Hematopoietic multipotent progenitor cell treated with erythropoietin and hydrocortisone succinate and interleukin-3 and kit ligand, for 8 days (in vitro differentiated cells): ENCODE measurements at places on chromosomes 4 and X.

- no peak for DNase-seq
Observed at GRCh38 chr4:182404376-182404775, 161.2 kb downstream of the TENM3 start.

DNA sequence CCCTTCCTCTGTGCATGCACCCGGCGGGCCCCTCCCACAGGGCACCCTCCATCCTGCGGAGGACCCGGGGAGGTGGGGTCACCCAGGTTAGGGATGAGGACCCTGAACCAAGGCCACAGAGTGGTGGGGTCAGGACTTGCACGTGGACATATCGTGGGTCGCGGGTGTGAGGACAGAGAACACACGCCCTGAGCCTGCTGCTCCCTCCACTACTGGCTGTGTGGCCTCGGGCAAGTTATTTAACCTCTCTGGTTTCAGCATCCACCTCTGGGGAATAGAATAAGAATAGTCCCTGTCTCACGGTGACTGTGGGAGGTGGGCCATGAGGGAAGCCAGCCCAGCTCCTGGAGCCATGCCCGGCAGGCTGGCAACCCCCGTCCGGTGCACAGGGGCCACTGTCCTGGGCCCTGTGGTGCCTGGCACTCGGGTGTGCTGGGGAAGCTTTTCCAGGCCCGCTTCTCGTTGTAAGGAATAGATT, 5.1 kb downstream of the PSAPL1 start:
- no peak for DNase-seq

DNA sequence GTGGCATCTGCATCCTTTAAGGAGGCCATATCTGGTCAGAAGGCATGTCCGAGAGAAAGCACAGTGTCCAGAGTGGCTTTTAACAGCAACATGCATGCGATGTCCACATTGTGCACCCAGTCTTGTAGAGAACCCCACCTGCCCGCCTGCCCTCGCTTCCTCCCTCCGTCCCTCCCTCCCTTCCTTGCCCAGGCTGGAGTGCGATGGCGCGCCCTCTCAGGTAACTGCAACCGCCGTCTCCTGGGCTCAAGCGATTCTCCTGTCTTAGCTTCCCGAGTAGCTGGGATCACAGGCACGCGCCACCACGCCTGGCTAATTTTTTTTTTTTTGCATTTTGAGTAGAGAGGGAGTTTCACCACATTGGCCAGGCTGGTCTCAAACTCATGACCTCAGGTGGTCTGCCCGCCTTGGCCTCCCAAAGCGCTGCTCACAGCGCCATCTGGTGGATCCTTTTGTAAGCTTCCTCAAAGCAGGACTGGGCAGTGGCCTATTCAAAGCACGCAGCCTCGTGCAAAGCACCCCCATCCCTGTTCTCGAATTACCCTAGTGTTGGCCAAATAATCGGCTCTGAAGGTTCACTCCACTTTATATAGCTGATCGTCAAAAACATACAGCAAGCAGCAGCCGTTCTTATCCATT, 15.0 kb downstream of the BRCC3 start:
- peak; percentile 55 for DNase-seq

GRCh38 chrX:2701600-2701999, 10.5 kb downstream of the CD99 start:
- DNase-seq, result no peak

GRCh38 chrX:49059681-49060085, 884 bp downstream of the CCDC120 start:
- no peak for DNase-seq

GRCh38 chrX:118589227-118589626, 93.6 kb downstream of the DOCK11 start:
- no peak for DNase-seq

DNA sequence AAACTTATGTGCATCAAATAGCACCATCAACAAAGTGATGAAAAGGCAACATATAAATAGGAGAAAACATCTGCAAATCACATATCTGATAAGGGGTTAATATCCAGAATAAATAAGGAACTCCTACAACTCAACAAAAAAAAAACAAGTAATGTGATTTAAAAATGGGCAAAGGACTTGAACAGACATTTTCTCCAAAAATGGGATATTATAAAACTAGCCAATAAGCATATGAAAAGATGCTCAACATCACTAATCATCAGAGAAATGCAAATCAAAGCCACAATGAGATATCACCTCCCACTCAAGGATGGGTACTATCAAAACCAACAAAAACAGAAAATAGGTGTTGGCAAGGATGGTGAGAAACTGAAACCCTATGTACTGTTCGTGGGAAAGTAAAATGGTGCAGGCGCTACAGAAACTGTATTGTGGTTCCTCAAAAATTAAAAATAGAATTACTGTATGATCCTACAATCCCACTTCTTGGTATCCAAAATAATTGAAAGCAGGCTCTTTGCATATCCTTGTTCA, 2.4 kb downstream of the DNAJB14 start:
- DNase-seq, result no peak

GRCh38 chr4:129377131-129377845, 281.3 kb downstream of the C4orf33 start:
- no peak for DNase-seq

DNA sequence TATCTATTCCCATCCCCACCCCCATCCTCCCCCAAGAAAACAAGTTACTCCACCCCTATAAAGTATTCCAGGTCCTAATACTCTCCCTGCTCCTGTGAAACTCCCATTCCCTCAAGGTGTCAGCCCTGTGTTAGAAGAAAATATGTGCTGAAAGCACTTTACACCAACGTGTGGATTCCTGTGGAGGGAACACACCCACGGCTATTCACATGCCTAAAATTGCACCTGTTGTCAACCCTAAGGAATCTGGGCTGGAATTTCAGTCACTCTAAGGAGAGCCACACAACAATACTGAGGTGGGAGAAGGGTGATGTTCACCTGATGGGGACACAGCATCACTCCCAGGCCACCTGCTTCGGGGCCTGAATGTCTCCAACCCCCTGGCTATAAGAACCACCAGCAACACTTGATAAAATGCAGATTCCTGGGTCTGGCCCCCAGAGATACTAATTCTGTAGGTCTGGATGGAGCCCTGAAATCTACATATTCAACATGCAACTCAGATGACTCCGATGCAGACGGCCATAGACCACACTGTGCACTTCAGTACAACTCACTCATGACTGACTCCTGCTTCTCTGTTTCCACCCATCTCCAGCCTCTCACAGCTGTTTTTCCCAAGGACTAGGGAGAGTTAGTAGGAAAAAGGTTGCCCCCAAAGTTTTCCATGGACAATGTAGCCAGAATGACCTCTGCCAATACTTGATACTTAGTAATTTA, 15.8 kb downstream of the SCD5 start:
- DNase-seq, result no peak

GRCh38 chrX:41923978-41924683, 777 bp upstream of the CASK start:
- DNase-seq, result peak; percentile 21

GRCh38 chr4:17788956-17789355, 7.5 kb upstream of the FAM184B start:
- DNase-seq, result no peak

- DNase-seq, result no peak
Observed at GRCh38 chr4:133402616-133403015, 253.5 kb downstream of the PCDH10 start.

DNA sequence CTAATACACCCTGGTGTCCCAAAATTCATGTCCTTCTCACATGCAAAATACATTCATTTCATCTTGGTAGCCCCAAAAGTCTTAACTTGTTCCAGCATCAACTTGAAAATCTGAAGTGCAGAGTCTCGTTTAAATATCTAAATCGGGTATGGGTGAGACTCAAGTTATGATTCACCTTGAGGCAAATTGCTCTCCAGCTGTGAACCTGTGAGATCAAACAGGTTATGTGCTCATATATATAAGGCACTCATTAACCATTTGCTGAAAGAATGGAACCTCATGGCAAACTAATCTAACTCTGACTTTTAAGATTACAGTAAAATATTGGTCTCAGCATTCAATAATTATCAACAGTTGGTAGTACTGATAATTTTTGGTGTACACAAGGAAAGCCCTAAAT, 55.5 kb downstream of the PDLIM5 start:
- DNase-seq, result no peak

DNA sequence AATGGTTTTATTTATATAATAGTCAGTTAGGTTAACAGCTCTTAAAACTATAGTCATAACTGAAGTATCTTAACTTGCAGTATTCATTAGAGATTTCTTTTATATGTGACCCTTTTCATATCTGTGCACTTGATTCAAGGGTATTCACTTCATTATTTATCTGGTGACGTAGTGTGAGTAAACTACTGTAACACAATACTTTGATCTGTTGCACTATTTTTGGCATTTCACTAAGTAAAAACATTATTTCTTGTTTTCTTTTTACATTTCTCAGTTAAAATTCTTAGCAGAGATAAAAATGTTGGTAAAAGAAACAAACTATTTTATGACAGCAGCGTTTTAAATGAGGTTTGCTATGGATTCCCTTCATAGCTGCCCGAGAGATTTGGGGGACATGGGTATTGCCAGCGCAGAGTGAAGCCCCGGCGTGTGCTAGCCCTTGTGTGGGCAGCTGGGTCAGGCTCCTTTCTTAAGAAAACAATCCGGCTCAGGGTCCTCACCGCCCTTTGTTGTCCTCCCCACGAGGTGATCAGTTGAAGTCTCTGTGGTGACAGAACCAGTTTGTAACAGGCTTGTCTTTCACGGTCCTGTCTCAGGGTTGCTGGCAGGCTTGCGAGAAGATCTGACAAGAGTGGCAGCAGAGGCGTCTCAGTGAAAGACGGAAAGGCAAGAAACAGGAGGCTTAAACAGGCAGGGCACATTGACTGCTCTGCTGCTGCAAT, 293.4 kb downstream of the BMPR1B start:
- no peak for DNase-seq

- no peak for DNase-seq
Observed at GRCh38 chrX:94114362-94114761, 440.4 kb downstream of the FAM133A start.

GRCh38 chr4:117908306-117909207, 125.7 kb upstream of the NDST3 start:
- no peak for DNase-seq

- DNase-seq, result peak; percentile 1
Observed at GRCh38 chr4:189124149-189124758, 816.4 kb upstream of the FRG1 start.

DNA sequence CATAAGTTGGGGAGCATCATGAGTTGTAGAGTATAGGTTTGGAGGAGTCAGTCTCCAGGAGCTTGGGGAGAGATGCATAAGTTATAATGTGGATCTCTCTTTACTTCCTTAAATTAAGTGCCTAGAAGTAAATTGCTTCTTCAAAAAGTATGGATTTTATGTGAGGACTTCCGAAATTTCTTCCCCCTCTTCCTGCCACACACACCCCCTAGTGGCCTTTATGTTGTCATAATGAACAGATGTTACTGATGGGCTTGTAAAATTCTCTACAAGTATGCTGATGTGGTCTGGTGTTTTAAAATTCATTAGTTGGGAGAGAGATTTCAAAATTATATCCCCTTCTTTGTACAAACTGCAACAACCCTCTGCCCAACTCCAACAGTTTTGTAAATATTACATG, 2.3 kb upstream of the METTL14 start:
- peak; percentile 52 for DNase-seq

DNA sequence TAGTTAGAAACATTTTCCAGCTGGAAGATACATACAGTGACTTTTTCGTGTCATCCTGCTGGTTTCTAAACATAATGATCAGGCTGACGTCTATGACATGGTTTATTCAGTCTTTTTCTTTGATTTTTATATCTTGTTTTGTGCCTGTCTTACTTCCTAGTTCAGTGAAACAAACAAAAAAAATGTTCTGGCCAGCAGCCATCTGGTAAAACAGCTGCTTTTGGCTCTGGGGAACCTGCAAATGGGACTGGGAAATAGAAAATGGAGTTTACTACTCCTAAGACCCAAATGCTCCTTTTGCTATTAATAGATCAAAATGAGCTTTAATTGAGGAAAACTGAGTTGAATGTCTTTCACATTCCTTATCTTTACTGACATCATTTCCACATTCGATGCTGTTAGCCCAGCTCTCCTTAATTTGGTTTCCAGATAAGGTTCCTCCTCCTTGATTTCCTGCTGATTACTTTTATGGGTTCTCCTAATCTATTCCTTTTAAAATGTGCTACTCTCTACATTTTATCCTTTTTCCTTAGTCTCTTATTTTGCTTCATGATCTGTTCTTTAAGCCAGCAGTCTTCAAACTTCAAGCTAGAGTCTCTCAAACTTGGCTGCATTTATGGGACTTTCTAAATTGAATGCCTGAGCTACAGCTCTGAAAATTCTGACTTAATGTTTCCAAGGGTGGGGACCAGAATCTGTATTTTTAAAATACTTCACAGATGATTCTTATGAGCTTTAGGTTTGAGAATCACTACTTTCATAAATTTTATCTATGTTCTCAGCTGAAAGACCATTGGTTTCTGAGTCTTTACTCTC, 499.5 kb downstream of the ANKRD50 start:
- no peak for DNase-seq

GRCh38 chrX:6738518-6739470, 203.9 kb upstream of the VCX3A start:
- DNase-seq, result no peak

DNA sequence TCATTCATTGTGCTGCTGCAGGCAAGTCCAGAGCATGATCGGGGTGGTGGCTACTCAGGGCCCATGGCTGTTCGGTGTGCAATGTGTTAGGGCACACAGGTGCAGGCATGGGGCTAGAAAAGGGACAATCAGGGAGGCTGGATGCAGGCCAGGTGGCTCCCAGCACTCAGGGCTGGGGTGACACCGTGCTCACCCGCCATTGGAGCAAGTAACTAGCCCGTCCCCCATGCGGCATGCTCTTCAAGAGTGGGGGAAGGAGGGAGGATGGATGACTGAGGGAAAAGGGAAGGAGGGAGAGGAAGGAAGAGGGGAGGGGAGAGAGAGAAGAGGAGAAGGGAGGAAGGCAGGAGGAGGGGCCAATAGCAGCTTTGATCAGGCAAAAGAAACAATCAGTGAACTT, 64.7 kb downstream of the INTS6L start:
- no peak for DNase-seq

DNA sequence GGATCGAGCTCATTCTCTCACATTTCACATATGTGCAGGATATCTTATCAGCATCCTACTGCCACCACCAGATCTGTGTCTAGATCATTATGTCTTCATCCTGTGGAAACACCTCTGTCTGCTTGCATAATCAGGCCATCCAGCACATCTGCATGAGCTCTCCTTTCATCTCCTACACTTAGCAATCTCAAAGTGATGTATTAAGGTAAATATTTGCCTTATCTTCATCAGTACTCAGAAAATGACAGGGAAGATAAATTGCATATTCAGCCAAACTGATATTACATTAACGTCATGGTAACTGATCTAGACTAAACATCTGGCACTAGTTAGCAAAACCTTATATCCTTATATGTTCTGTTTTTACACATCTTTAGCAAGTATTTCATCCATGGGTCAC, 207.3 kb upstream of the PABPC4L start:
- no peak for DNase-seq
